ENCODE measurements at places on chromosomes 11 and 22.

DNA sequence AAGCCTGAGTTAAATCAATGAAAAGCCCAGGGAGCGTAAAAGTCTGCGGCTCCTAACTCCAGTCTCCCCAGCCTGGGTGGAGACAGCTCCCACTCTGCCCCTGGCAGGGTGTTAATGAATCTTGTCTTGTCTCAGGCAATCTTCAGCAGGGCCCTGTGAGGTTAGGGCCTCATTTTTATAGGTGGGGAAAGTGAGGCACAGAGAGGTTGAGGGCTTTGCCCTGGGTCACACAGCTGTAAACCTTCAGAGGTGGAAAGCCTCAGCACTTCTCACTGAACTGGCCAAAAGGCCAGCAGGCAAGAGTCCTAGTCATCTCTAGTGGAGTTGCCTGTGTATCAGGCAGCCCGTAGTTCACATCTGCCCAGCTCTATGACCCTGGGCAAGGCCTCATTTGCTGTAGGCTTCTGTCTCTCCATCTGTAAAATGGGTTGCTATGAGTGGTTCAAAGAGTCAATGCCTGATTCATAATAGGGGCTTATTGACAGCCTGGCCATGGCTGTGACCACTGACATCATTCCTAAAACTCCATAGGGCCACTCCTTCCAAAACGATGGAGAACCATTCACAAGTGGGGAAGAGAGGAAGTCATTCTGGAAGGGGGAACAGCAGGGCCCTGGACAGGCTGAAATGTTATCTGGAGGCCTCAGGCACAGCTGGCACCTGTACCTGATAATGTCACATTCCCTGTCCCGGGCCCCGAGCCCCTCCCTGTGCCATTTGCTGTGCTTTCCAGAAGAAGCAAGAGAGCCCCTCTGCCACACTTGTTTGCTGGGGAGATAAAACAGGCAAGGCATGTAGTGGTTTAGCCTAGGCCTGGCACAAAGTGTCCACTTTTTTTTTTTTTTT, 6.0 kb downstream of the CBX7 start:
- no peak for DNase-seq

GRCh38 chr11:101456812-101457211, 127.0 kb downstream of the TRPC6 start:
- no peak for DNase-seq

GRCh38 chr11:132942611-132943356, 589.5 kb downstream of the OPCML start:
- no peak for DNase-seq

DNA sequence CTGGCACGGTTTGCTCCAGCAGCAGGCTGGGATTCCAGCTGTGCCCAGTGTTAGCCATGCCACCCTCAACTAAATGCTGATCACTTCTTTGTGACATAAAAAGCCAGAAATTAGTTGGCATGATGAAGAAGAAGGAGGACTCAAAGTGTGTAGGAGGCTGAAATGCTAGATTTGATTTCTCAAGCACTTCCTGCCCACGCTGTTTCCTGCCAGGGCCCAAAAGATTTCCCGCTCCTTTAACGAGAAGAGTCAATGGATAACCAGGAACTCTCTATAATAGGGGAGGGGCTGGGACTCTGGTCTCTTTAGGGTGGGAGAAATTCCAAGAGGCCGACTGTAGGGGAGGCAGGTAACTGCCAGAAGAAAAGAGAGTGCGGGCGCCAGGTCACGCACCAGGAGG, 26.4 kb downstream of the APOL3 start:
- no peak for DNase-seq

GRCh38 chr22:31629741-31630184, 32.3 kb downstream of the PISD start:
- no peak for DNase-seq

GRCh38 chr11:102306048-102306597, 11.2 kb upstream of the BIRC3 start:
- DNase-seq, result no peak
